NCI-H345 (cell line): ENCODE measurements at places on chromosomes 1 and 21.

DNA sequence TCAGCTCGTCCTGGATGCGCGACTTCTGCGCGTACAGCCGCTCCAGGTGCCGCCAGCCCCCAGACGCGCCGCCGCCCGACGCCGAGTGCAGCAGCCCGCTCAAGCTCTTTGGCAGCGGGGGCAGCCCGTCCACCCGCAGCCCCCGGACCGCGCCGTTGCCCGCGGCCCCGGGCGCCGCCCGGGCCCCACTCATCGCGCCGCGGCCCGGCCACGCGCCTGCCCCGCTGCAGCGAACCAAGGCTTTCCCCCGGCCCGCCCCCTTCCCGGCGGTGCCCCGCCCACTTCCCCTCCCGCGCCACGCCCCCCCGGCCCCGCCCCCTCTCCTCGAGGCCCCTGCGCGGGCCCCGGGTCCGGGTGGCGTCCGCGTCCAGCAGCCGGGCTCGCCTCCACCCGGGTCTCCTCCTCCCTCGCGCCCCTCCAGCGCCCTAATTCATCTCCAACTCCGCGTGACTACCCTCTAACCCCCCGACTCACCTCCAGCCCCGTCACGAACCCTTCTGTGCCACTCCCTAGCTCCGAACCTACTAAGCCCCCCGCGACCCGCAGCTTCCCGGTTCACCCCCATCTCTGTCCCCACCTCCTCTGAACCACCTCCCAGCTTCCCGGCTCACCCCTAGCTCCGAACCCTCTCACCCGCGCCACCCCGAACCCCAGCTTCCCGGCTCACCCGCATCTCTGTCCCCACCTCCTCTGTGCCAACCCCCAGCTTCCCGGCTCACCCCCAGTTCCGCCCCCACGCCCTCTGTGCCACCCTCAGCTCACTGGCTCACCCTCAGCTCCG, at the start of gene FAM89A:
FAM89A (minus strand) TSS at position 236 of the 781 bp plus-strand sequence; CDS start at position 193, 43 bp downstream.
- DNase-seq, result peak; percentile 58

DNA sequence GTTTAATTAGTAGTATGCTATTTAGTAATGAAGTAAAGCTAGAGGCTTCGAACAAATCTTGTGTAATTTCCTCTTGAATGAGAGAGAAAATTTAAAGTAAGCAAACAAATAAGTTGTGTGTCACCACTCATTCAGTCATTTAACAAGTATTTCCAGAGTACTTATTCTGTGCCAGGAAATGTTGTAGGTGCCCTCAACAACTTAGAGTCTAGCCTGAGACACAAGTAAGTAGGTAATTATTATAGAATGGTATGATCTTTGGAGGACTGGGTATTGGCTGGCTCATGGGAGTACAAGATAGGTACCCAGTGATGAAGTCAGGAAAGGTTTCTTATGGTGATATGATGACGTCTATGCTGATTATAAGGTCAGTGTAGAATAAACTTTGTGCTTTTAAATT, 17.4 kb upstream of the METTL18 start:
- DNase-seq, result no peak

DNA sequence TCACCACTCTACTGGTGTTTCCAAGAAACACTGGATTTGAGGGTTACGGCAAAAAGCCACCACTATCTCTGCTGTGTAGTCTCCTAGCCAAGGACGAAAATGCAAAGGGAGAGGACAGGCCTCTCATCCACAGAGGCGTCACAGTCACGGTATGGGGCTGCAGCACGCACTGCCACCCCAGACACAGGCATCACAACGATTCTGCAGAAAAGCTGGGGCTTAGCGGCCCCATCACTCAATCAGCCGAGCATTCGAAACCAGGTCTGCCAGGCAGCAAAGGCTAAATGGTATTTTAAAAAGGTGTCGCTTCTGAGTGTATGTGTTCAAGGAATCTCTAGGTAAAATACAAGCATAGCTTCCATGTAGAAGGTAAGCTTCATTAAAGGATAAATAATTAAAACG, 1.4 kb downstream of the RIPK4 start:
- no peak for DNase-seq

GRCh38 chr1:213127074-213127473, 76.0 kb downstream of the RPS6KC1 start:
- DNase-seq, result no peak

DNA sequence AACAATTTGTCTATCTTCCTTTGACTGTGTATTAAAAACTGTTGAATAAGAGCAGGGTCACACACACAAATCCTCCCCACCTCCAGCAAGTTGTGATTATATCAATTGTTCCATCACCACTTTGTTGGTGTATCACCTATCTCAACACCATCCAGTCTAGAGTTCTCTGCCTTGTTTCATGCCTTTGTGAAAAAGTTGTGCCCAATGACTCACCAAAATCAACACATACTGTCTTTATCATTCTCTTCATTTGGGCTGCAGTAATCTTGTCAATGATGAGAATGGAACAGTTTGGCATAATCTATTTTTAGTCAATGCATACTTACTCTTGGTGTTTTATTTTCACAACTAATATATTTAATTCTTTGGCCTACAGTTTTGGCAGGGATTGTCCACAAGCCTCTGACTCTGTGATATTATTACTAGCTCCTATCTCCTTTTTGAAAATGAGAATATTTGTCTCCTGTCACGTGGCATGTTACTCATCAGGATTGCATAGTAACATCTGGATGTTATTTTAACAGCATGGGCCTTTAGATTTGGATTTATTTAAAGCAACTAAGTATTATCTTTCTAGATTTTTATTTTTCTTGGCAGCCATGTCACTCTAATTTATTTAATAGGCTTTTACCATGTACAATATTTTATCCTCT, 5.1 kb downstream of the C1orf87 start:
- no peak for DNase-seq
